SK-N-SH (cell line): ENCODE measurements at places on chromosomes 2 and 18. TPM values are rescaled to one million over a fixed set of nuclear protein-coding genes. Genes with fewer than 3 reads are reported as not detected.

- DNase-seq, result no peak
These were observed 2158.6 kb upstream of the PIK3C3 start for GRCh38 chr18:39796393-39796792.

SP9 gene
- not detected in 2 replicates for polyA plus RNA-seq

DNA sequence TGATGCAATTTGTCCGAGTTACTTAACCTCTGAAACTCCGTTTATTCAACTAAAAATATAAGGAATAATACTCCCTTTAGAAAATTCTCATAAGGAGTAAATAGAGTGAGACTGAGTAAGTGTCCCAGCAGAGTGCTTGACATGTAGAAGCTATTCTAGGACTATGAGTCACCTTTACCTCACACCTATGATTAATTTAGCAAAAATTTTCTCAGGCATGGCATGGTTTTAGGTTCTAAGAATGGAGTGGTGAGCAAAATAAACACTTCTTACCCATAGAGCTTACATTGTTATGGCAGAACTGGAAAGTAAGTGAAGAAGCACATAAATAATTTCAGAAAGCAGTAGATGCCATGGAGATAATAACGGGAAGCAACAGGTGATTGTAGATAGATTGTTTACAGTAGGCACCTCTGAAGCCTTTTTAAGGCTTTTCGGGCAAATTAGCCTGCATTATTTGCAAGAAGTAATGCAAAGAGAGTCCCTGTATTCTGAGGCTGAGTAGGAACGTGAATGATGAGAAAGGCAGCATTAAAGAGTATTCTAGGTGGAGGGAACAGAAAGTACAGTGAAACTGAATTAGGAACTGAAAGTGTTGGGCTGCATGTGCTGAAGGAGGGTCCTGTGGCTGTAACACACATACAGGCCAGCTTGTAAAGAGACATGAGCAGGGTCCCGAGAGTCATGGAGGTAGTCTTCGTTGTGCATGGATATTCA lies 209.2 kb downstream of the ZNF407 start:
- no peak for DNase-seq

MITD1 gene
- 11.8 and 15.7 TPM in 2 replicates for polyA plus RNA-seq

DNA sequence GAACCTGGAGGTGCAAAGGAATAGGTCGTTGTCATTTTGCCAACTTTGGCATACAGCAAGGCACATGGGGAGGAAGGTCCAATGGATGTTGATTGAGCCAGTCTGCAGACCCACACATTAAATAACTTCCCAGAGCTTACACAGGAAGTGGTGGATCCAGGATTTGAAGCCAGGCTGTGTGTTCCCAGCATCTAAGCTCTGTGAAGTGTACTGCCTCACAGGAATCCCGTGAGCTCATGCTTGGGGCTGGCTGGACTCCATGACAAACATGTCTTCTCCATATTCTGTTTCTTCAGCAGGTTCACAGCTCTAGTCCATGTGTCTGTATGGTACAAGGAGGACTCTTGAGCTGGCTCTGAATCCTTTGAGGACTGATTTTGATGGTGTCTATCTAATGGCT lies 63.9 kb downstream of the KLHL29 start:
- no peak for DNase-seq
